ENCODE measurements at places on chromosomes 11 and 22.

GRCh38 chr11:109193880-109194279 lies 228.1 kb upstream of the C11orf87 start:
- no peak for DNase-seq

DNA sequence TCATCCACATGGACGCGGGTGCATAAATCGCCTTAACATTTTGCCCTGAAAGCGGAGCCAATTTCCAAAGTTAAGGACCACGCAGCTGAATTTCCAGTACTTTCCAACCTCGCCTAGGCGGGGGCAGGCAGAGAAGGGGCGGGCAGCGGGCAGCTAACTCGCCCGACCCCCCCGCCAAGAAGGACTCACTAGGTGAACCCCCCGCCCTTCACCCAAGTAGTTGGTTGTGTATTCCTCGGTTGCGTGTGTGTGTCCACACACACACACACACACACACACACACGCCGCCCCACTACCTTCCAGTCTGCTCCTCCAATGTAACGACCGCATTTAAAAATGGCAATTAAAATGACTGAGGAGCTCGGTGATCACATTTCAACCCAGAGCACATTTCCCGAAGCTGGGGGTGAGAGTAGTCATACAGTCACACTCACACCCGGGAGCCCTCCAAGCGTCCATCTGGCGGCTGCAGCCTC lies 1.4 kb downstream of the TENM4 start:
- no peak for DNase-seq

- DNase-seq: no peak
Measured at GRCh38 chr22:23058481-23059283, 11.6 kb upstream of the GNAZ start.

GRCh38 chr11:30567120-30567519 lies 19.0 kb downstream of the MPPED2 start:
- DNase-seq: no peak

DNA sequence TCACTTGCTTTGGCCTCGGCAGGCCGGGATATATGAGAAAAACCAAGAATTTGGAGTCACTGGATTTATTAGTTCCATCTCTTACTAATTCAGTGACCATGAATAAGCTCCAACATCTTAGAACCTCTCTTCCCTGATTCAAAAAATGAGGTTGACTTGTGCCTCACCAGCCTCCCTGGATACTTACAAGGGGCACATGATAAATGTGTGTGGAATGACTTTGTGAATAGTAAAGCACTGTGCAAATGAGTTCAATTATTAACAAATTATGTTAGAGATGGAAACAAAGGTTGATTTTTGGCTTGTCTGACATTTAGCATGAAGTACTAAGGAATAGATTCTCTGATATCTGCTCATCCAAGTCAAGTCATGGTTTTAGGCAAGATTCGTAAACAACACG lies 104.1 kb downstream of the TRIM44 start:
- DNase-seq: no peak

DNA sequence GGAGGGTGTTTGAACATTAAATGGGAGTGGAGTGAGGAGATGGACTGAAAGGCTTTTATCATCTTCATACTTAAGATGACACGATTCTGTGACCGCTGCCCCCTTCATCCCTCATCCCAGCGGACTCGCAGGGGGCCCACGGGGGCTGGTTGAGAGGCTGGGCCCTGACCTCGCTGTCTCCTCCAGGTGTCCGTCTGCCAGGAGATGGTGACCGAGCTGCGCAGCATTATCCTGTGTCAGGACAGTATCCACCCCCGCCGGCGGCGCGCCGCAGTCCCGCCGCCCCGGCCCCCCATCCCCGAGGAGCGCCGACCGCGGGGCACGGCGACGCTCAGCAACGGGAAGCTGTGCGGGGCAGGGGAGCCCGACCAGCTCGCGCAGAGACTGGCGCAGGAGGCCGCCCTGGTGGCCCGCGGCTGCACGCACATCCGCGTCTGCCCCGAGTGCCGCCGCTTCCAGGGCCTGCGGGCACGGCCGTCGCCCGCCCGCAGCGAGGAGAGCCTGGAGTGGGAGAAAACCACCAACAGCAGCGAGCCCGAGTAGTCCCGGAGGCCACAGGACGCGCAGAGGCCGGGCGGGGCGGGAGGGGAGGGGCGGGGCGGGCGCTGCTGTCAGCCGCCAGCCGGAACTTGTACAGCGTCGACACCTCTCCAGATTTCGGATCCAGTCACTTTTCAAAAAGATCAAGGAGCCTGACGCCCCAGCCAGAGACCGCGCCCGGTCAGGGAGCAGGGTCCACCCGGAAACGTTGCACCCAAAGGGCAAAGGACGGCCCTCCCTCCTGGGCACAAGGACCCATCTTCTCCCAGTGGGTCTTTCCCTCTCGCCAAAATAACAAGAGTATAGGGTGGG lies 38.0 kb upstream of the TBCEL start:
- DNase-seq: no peak

DNA sequence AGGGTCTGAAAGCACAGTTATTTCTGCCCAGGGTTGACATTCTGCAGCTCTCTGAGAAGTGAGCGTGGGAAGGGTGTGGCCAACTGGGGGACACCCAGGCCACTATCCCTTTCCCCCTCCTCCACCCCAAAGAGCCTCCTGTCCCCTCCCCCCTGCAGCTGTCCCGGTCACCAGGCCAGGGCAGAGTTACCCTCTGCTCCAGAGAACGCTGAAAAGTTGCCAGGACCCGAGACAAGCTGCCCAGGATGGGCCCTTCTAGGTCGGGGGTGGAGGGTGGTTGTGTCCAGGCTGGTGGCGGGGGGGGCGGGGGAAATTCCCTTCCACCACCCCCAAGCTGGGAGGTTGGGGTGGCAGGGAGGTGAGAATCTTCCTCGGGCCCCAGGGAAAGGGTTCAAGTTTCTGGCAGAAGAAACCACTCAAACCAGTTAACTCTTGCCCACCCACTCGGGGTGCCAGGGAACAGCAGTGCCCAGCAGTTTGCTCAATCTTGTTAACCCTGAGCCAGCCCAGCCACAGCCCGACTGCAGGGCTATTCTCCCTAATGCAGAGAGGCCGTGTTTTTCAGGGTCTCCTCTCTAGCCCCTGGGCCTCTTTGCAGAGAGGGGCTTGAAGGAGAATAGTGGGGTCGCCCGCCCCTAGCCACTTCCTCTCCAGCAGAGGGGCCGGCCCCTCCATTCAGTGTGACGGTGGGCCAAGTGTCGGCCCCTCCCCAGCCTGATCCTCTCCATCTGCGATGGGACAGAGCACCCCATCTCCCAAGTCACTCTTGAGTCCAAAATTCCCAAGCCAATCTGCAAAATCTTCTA lies 697 bp downstream of the LGALS1 start:
- DNase-seq: no peak

DNA sequence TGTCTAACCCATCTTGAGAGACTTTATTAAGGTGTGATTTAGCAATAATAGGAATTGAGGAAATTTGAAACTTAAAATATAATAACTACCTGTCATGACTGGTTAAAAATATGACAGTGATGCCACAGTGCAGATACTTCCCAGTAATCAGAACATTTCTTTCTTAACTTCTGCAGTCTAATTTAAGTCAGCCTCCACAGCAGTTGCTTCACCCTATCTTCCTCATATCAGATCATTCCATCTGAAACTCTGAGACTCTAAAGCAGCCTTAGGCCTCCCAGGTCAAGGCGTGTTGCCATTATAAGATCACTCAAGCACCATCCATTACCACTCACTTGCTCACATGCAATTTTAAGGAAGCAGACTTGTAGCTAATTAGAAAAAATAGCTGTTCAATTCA lies 302.2 kb downstream of the AASDHPPT start:
- no peak for DNase-seq

DNA sequence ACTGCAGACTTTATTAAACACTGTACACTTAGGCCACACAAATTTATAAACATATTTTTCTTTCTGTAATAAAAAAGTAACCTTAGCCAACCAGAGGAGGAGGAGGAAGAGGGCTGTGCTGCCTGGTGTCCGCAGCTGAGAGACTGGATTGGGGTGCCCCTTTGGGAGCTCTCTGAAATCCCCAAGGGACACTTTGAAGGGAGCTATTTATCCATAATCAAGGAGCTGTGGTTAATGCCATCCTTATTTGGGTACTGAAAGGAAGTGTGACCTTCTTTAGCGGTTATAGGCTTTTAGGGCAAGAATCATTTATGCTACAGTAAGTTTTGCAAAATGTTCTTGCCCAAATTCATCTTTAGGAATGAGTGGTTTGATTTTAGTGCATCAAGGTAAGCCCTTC lies 125.8 kb downstream of the RASSF10 start:
- DNase-seq: no peak

- no peak for DNase-seq
Measured at GRCh38 chr11:12278766-12279671, 98.4 kb upstream of the PARVA start.

DNA sequence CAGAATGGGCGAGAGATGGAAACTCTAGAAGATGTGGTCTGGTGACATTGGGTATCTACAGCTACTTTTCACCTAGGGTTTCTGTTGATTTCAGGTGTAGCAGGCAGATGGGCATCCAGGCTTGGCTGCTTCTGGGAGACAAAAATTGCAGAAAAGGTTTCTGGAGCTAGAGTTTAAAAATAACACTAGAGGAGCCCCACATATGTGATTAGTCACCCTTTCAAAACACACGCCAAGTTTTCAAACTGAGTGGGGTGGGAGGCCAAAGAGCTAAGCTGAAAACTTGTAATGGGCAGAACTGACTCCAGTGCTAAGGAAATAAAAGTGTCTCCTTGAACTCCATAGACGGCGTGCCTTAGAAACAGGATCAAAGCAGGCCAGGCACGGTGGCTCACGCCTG lies 80.8 kb downstream of the GRK3 start:
- DNase-seq: no peak

DNA sequence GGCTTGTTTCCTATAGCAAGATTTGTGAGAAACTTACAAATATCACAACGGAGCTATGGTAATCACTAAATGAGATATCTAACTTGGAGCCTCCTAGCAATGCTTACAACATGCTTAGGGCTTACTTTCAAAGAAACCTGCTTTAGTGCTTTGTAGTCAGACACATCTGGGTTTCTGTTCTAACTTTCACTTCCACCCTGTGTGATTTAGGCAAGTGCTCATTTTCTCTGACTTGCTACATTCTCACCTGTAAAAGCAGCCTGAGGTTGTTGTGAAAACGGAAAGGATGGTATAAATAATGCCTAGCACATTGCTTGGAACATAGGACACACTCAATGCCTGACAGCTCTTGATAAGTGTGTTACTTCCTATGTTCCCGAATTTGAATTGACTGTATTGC lies 45.6 kb downstream of the LRRC4C start:
- DNase-seq: no peak

GRCh38 chr11:45405916-45406670 lies 120.0 kb upstream of the SYT13 start:
- DNase-seq: no peak

- no peak for DNase-seq
Measured at GRCh38 chr11:9095421-9095820, 4.0 kb upstream of the SCUBE2 start.

- DNase-seq: no peak
Measured at GRCh38 chr11:1990872-1991578, 6.6 kb downstream of the H19 start.

GRCh38 chr11:127902382-127902781 lies 685.0 kb downstream of the ETS1 start:
- DNase-seq: no peak

DNA sequence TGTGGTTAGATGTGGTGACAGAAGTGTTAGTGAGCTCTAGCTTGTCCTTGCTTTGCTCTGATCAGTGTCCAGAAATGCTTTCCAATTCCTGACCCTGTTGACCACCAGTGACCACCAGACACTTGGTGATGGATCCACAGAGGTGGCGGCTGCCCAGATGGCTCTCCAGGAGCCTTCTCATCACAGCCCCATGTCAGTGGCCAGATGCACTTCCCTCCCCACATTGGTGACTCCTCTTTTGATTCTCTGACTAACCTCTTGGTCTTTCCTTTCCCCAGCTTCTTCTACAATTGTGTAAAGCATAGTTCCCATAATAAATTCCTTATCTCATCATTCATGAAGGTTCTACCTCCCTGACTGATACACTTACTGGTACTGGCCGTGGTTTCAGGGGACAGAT lies 40.1 kb upstream of the CXCR5 start:
- DNase-seq: no peak

DNA sequence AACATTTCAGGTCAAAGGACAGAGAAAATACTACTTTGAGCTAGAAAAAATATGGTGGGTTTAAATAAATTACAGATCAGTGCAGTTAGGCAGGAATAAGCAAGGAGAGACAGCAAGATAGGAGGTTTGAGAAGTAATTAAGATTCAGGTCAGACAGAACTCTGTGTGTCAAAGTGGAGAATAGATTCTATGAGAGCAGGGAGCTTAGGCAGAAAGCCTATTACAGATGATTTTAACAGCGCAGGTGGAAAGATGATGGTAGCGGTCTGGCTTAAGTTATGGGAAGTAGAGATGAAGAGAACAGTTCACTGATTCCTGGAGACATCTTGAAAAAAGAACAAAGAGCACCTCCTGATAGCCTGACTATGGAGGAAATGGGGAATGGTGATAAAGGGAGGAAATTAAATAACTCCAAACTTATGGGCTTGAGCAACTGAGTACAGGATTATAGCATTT lies 106.0 kb downstream of the APIP start:
- no peak for DNase-seq
